ENCODE measurements at places on chromosomes 3 and 15.

- DNase-seq, result no peak
Measured at GRCh38 chr3:157100096-157100477, 59.9 kb downstream of the CCNL1 start.

DNA sequence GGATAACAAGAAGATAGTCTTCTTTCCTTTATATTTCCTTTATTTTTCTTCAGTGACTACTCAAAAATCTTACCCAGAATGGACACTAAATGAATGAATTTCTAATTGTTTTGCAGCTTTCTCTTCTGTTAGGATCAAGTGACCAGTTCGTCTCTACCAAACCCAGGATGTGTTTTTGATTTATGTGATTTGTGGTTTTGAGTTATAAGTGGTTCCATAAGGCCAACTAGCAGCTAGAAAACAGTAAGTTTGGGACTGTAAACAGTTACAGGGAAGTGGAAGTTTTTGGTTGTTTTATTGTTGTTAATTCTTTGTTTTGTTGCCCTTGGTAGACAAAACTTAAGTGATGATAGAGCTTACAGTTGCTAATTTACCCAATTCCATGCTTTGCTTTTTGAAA, 456.5 kb downstream of the IL5RA start:
- no peak for DNase-seq

DNA sequence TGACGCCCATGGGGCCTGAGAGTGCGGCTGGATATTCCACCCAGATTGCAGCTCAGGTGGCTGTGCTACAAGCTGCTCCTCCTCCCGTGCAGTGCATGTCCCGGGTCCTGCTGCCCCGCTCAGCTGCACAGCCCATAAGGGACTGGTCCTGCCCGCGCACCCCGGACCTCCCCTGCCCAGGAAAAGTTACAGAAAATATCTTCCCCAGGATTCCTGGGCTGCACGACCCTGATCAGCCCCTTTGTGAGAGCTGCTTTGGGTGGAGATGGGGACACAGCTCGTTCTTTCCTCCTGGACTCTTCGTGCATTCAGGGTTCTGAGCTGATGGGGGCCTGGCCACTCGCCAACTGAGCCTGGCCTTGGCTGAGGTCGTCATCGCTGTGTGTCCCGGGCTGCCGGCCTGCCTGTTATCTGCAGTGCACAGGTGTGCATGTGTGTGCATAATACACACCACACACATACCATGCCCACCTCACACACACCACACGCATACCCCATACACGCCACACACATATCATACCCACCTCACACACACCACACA, 28.8 kb downstream of the APBA2 start:
- DNase-seq, result no peak

- DNase-seq, result no peak
Measured at GRCh38 chr3:107235928-107236315, 141.3 kb upstream of the CCDC54 start.

GRCh38 chr15:80615783-80616391, 79.2 kb upstream of the ABHD17C start:
- DNase-seq, result no peak

- peak; percentile 9 for DNase-seq
Measured at GRCh38 chr15:63048776-63049665, 6.5 kb downstream of the TPM1 start.

GRCh38 chr3:58640700-58641372, 25.7 kb downstream of the FAM3D start:
- peak; percentile 5 for DNase-seq

DNA sequence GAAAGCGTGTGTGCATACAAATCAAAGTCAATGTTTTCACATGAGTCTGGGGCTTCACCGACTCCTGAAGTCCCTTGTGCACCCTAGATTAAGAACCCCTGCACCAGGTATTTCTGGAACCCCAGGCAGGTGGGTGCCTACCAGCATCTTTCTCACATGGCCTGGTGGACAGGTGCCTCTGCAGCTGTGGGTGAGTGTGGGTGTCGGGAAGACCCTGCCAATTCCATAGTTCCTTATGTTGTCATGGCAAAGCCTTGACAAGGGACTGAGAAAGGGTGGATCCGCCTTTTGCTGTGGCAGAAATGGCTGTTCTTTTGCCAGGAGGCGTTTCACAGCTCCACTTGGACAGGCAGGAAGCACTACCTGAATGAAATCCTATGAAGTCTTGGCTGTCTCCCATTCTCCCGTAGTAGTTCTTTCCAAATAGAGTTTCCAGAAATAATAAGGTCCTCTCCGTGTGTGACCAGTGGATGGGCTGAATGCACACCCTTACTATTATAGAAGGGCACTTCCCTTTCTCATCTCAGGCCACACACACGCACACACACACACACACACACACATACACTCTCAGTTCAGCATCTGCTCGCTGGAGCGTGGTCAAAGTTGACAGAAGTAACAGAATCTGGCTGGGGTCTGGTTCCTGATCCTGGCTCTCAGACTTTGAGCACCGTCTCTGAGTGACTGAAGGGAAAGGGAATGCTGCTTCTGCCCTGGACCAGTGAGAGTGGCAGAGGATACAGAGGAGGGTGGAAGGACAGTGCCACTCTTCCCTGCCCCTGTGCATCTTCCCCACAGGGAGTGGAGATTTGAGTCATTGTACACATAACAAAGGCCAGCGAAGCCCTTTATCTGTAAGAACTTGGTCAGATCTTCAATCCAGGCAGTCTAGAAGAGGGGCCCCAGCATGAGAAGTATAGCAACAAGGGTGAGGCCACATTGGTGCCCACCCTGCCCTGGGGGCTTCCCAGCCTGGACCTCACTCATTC, 38.7 kb downstream of the PDIA5 start:
- DNase-seq, result no peak

GRCh38 chr3:48128774-48129173, 59.4 kb downstream of the CDC25A start:
- DNase-seq, result no peak

GRCh38 chr3:196232154-196232881, 16.0 kb downstream of the SLC51A start:
- DNase-seq, result no peak

- DNase-seq, result no peak
Measured at GRCh38 chr3:88000853-88001252, 58.0 kb downstream of the CGGBP1 start.

DNA sequence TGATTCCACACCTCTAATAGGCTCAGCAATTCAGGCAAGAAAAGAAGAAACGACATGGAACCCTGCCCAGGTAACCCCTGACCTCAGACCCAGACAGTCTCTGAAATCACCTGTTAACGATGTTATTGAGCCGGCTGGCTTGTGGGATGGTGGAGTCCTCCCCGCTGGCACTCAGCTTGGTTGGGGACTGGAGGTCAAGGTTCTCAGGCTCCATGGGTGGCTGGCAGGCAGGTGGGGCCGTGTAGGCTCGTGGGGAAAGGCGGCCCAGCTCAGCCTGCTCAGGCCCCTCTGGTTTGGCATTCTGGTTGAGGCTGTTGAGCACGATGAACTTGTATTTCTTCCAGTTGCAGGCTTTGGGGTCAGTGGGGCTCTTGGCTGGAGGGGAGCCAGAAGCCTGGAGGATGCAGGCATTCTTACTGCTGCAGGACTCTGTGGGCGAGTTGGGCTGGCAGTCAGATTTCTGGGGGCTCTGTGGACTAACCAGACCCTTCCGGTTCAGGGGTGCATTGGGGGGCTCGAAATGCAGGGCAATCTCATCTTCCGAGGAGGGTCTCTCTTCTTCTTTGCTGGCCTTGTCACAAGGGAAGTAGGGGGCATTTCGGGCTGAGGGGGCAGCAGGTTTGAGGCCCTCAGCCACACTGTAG, 16.2 kb downstream of the BCL6 start:
- no peak for DNase-seq

- no peak for DNase-seq
Measured at GRCh38 chr3:38519000-38519399, 22.9 kb downstream of the EXOG start.

GRCh38 chr3:131174752-131175151, 148.1 kb downstream of the NEK11 start:
- no peak for DNase-seq

DNA sequence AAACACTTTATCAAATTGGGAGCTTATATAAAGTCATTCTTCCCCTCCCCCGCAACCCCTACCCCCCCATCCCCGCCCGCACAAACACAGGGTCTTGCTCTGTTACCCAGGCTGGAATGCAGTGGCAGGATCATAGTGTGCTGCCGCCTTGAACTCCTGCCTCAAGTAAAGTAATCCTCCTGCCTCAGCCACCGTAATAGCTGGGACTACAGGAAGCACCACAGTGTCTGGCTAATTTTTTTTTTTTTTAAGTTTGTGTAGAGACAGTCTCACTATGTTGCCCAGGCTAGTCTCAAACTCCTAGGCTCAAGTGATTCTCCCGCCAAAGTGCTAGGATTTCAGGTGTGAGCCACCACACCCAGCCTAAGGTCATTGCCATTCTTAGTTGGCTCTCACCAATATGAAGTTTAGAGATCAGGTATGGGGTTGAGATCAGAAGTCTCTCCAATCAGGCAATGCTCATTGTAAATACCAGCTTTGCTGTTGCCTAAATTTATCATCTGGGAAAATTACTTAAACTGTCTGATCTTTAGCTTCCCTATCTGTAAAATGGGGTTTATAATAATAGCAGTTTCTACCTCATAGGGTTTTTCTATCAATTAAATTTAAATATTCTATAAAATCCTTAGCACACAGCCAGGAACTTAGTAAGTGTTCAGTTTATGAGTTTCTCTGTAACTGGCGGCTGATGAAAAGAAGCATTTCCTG, 60.3 kb downstream of the TGFBR2 start:
- no peak for DNase-seq

GRCh38 chr3:43388175-43388574, 101.8 kb downstream of the SNRK start:
- DNase-seq, result no peak

- no peak for DNase-seq
Measured at GRCh38 chr3:193842029-193842798, 249.2 kb downstream of the OPA1 start.

DNA sequence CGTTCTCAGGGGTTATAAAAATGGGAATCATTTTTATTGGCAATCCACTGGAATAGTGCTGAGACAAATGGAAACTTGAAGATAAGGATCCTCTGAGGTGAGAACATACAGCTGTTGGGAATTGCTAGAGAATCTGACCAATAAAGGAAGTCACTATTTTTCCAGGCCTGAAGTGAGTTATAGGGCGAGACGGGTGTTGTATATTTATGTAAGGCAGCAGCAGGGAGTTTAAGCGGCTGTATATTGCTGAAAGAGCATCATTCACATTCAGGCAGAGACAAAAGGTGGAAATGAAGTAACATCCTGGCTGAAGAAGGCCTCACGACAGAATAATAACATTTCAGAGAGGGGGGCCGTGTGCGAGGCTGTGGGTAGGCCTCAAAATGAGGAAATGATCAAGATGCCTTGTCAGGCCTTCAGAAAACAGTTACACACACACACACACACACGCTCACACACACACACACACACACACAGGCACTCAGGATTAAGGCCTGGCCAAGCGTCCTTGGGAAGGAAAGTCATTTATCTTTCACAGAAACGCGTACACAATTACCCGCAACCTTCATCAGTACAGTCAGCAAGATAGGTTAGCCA, 964.9 kb upstream of the NR2F2 start:
- no peak for DNase-seq

GRCh38 chr15:92810418-92811138, 89.5 kb upstream of the CHD2 start:
- no peak for DNase-seq

DNA sequence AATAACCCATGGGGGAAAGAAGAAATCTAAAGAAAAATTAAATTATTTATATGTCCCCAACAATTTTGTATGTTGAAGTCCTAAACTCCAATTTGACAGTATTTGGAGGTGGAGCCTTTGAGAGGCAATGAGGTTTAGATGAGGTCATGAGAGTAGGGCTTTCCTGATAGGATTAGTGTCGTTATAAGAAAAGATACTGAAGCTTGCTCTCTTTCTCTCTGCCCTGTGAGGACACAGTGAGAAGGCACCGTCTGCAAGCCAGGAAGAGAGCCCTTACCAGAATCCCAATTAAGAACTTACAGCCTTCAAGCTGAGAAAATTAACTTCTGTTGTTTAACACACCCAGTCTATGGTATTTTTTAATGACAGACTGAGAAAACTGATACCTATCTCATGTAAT, 16.1 kb upstream of the OR5AC2 start:
- DNase-seq, result no peak

DNA sequence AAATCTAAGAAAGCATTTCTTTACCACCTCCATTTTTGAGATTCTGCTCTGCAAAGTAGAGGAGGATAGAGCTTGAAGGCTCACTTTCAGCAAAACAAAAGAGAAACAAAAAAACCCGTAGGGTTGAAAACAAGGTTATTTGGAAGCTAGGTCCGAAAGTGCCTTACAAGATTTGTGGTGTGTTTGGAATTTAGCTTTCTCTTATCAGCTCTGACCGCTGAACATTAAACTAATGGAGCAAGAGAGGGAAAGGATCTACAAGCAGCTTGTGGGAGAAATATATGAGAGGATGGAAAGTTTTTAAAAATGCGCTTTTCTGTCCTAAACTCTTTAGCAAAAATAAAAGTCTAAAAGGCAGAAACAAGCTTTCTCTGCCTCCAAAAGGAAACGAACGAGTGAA, 545.5 kb downstream of the NTRK3 start:
- DNase-seq, result no peak

DNA sequence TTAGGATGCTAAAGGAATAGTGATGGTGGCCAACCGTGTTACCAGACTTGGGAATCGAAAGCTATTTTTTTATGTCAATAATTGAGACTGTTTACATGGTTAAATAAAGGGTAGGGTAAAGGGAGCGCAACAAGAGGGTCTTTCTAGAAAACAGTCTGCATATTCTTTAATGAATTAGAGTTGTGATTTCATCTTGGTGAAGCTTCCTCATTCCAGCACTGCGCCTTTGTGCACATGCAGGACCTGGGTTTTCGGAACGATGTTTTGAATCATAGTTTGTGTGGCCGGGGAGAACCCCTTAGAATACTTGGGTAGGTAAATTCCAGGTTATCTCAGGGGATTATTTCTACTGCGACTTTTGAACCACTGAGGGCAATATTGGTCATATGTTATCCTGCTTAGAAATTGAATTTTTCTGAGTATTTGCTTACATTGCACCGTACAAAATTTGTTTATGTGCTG, 1.3 kb downstream of the PIK3CA start:
- peak; percentile 29 for DNase-seq

DNA sequence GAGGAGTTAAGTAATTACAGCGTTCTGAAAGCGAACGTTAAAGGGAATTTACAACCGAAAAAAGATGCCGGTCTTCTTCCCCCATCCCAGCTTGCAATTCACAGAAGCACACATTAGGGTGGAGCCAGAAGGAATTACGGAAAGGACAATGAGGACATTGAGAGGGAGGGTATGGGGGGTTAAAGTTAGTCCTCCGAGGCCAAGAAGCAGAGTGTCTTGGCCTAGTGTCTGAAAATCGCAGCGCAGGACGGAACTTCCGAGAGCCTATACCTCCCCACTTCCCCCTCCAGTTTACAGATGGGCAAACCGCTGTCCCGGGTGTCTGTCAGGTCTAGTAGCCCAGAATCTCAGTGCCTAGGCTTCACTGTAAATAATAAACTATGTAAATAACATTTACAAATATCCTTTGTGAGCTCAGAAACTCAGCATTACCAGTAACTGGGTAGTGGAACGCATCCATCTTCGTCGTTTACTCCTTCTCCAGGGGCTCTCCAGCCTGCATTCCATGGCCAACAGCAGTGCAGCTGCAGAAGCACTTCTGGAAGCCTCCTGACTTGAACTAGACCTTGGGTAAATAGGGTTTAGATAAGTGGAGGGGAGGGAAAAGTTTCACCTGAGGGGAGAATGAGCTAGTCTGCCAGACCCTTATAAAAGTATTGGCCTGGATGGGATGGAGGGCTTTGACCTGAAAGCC, 922 bp downstream of the ADPRH start:
- no peak for DNase-seq
